MCF 10A (cell line): ENCODE measurements at places on chromosomes 6 and 20. TPM values are rescaled to one million over a fixed set of nuclear protein-coding genes. Genes with fewer than 3 reads are reported as not detected.

DNA sequence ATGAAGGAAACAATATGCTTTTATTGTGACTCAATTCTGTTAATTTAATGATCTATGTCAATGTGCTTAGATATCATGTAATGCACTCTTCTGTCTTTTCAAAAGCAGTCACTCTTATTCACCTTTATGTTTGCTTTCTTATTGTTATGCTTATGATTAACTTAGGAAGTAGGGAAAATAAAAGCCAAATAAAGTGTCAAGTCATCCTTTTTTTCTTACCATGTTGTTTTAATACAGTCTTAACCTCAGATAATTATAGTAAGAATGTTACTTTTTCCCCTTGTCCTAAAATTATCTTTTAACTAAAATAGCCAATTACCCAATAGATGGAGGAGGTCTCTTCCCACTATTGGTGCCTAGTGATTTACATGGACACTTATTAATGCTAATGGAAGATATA lies 72.6 kb downstream of the TFAP2B start:
- DNase-seq = no peak

The ADA gene
- 5.1 and 6.0 TPM in 2 replicates for total RNA-seq

GRCh38 chr6:6946206-6947155 lies 161.3 kb upstream of the RREB1 start:
- DNase-seq = no peak

The C4B gene
- total RNA-seq = 7.7 and 12.7 TPM in 2 replicates

DNA sequence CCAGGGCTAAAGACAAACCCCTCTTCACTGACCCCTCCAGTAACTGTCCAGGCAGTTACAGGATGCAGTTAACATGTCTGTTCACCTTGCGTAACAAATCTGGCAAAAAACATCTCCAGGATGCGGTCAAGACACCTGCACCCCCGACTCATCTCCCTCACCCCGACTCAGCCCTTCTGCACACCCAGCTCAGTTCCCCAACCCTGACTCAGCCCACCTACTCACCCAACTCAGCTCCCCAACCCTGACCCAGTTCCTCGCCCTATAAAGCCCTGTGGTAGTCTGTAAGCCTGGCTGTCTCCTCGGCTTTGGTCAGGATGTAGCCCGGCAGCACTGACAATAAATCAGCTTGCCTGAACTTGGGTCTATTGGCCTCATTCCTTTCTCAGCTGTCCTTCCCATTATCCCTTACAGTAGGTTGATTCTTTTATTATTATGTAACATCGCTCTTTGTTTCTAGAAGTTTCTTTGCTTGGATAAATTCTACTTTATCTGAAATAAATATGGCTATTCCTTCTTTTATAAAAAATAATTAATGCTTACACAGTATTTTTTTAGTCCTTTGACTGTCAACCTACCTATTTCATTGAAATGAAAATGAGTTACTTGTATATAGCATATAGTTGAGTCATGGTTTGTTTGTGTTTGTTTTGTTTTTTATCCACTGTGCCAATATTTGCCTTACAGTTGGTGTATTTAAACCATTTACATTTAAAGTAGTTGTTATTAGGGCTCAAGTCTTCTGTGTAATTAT lies 12.9 kb upstream of the ADTRP start:
- no peak for DNase-seq

The CDSN gene
- 0.16 TPM in 1 of 2 replicates, not detected in the other for total RNA-seq

GRCh38 chr6:99148111-99148510 lies 200.4 kb upstream of the FBXL4 start:
- DNase-seq = no peak

The ADGB gene
- total RNA-seq = not detected in 2 replicates

The C6orf52 gene
- 5.0 and 6.5 TPM in 2 replicates for total RNA-seq

DNA sequence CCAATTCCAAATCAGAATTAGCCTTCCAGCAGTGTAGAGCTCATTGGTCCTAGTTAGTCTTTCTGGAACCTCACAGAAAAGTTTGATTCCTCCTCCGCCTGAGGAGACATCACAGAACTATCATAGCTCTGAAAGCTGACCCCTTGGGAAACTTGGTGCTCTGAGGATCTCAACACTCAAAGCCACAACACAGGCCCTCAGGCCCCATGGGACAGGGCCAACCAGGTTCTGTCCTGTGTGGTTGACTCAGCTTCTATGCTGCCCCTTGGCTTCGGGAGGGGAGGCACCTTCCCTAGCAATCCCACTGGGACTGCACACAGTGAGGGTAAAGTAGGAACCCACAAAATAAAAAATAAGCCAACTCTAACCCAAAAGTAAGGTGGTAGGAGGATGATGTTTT lies 237.5 kb upstream of the ECI2 start:
- DNase-seq = no peak

GRCh38 chr6:37783025-37783855 lies 36.3 kb upstream of the ZFAND3 start:
- DNase-seq = no peak

GRCh38 chr6:148487461-148487860 lies 144.8 kb downstream of the SASH1 start:
- DNase-seq = no peak
